ENCODE measurements at places on chromosomes 1 and 21. TPM values are rescaled to one million over a fixed set of nuclear protein-coding genes. Genes with fewer than 3 reads are reported as not detected.

DNA sequence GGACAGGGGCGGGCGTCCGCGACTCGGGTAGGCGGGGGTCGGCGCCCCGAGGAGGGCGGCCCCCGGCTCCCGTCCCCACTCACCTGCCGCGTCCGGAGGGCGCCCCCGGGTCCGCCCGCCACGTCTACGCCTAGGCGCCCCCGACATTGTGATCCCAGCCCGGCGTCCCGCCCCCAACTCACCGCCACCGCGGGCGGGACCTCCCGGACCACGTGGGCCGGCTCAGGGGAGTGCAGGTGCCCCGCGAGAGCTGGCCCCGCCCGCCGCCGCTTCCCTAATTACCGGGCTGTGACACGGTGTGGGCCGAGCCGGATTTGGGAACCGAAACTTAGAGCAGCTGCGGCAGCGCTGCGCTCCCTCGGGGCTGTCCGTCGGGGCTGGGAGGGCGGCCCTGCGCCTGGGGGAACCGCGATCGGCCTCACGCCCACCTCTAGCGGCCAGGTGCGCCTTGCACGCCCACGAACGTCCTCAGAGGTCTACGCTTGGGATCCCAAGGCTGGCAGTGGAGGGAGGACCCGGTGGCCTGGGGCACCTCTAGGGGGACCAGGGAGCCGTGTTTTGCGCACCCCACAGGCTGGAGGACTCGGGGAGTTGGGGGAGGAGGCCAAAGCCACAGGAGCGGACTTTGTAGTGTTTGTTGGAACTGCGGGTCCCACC lies 521 bp upstream of the NADK start:
- no peak for DNase-seq

DNA sequence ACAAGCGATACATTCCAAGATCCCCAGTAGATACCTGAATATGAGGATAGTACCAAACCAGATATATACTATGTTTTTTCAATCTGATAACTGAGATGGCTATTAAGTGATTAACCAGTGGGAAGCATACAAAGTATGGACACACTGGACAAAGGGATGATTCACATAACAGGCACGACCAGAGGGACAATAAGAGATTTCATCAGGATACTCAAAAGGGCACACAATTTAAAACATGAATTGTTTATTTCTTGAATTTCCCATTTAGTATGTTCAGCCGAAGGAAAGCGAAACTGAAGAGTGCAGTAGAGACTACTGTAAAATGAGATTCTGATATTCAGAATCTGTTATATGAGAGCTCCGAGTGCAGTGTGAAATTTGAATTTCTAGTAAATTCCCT lies 10.6 kb downstream of the ZZZ3 start:
- DNase-seq: no peak

GRCh38 chr1:91440847-91441246 lies 36.2 kb upstream of the HFM1 start:
- no peak for DNase-seq

DNA sequence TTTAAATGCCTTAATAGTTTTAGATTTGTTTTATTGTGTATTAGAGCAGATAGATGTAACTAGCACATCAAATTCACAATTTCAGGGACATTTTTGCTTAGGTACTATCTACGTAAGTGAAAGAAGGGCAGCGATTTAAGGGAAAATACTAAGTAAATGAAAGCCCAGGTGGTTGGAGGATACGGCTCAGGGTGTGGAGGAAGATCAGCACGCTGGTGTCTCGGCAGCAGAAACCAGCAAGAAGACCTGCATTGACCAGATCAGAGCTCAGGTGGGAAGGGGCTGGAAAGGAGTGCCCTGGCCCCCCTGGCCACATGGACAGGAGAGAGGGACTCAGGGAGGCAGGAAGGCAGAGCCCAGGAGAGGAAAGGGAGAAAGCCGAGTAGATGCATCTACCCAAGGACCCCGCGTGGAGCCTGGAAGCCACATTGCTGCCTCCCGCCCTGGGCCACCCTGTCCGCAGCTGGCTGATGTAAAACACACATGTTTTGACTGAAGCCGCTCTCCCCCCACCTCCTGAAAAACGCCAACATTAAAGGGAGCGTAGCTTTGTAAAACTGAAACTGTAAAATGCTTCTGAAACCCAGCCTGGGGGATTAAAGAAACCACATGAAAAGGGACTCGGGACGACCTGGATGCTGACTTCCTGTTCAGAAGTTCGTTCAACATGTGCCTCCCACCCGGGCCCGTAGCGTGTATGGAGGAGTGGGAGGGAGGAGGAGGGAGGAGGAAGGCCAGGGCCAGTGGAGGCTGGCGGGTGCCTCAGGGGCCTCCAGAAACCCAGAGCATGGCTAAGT lies 72.6 kb upstream of the TARDBP start:
- DNase-seq: no peak

The PAX7 gene
- not detected for total RNA-seq

The TENT5C gene
- 4.7 TPM for total RNA-seq

DNA sequence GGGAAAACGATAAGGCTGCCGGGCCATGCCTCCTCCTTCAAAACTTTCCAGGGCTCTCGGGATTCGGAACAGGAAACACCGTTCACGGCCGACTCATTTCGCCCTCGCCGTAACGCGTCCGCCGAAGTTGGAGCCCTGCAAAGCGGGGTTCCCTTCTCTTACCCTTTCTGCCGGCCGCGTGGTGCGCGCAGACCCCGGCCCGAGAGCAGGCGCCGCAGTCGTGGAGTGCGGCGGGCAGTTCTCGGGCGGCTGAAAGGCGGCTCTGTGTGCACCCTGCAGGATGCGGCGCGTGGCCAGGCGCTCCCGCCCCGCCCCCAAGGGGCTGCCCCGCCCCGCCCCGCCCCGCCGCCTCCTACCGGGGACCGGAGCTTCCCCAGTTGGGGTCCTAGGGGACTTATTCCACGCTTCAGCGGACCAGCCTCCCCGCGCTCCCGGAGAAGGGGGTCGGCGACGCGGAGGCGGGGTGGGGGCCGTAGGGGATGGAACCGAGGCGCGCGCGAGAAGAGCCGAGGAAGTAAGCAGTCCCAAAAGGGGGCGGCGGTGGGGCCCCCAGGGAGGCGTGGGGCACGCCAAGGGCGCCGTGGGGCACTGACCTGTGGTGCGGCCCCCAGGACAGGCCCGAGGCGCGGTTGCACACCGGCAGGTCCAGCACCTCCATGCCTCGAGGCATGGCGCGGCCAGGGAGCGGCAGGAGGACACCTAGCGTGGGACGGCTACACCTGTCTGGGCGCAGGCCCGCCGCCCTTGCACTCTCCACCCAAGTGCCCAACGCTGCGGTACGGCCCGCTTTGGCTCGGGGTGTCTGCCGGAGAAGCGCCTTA lies at the start of gene MCOLN2:
MCOLN2 (minus strand) TSS at position 268 of the 821 bp plus-strand sequence; CDS start at position 27, 241 bp downstream.
- DNase-seq: no peak

DNA sequence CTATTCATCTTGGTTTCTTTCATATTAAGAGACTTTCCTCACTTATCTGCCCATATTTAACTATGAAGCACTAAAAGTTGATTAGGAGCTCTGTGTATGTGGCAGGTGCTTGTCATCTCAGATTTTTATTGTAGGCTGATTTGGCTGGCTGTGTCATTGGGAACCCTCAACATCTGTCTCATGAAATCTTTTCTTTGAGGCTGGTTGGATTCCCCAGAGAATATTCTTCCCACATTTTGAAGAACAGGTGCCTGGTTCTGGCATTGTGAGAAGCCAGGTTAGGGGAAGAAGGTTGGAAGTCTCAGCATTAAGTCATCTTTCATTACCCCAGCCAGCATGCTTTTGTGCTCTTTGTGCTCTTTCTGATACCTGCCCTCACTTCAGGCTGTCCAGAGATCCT lies 37.1 kb downstream of the EEIG2 start:
- DNase-seq: no peak

DNA sequence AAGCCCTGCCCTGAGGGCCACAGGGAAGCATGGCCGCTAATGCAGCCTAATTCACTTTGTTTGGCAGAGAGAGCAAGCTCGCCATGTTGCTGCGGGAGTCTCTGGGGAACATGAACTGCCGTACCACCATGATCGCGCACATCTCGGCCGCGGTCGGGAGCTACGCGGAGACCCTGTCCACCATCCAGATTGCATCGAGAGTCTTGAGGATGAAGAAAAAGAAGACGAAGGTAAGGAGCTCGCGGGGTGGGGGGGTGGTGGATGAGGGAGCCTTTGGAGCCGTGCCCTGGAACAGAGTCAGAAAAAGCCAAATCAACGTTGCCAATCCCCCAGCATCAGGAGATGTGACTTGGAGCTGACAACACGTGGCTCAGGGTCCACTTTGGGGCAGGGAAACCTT lies 529.4 kb downstream of the KIF26B start:
- no peak for DNase-seq

The GPR25 gene
- total RNA-seq: not detected

DNA sequence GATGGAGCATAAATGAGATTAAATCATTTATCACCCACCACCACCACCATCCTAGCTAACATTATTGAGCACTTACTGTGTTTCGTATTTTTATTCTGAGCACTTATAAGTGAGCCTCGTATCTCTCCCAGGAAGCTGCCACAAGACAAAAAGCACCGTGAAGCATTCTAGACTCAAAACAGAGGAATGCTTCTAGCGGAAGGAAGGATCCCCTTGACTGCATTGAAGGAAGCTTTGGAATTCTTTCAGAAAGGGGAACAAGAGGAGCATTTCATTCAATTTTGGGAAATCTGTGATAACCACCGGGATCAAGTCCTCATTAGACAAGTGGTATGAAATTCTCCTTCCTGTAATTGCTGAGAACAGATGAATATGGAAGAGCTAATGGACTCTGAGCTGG lies 66.3 kb downstream of the PTPN14 start:
- DNase-seq: no peak

- DNase-seq: no peak
These were observed 119.2 kb downstream of the PTPN14 start for GRCh38 chr1:214432245-214432644.

The KIAA1614 gene
- 5.6 TPM for total RNA-seq

DNA sequence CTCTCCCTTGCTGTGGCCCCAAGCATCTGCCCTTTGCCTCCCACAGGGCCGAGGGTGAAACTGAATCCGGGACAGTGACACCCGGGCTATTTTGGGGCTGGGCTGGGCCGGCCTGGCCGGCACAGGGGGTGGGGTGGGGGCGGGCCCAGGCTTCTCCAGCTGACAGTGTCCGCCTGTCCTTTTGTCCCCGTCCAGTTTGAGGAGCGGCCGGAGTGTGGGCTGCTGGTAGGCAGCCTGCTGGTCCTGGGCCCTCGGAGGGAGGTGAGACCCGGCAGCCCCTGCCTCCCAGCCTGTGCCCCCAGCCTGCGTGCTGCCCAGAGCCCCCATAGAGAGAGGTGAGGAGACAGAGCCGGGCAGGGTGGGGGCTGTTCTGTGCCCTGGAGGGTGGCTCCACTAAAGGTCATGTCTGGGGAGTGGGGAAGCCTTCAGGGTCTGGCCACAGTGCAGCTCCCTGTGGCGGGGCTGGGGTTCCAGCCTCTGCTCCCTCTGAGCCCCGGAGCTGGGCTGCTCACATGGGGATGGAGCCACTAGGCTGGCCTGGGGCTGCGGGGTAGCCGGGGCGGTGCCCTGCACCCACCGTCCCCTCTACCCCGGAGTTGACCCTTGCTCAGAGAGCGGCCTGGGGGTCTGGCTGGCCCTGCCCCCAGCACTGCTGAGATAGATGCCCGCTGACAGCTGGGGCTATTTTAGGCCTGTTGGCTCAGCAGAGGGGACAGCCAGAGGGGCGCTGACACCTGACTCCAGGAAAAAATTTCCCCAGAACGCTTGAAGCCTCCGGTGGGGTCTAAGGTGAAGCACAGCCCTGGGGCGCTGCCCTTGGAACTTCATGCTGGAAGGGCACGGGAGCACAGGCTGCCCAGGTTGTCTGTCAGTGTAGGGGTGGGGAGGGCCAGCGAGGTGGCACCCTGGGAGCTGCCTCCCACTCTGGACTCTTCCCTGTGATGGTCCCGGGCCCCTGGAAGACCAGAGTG lies at the start of gene OBSCN:
OBSCN (plus strand) TSS at position 194 of the 971 bp plus-strand sequence. CDS start 3,740 bp downstream, outside the sequence.
- no peak for DNase-seq

- no peak for DNase-seq
These were observed 21.5 kb upstream of the SAMSN1 start for GRCh38 chr21:14567331-14568279.

The S100A9 gene
- total RNA-seq: 26.5 TPM
